Germinal center (tissue), 1 donor: ENCODE measurements at places on chromosomes 12 and 14.

- no peak for DNase-seq
These were observed 214.3 kb upstream of the PDE3A start for GRCh38 chr12:20154052-20154451.

DNA sequence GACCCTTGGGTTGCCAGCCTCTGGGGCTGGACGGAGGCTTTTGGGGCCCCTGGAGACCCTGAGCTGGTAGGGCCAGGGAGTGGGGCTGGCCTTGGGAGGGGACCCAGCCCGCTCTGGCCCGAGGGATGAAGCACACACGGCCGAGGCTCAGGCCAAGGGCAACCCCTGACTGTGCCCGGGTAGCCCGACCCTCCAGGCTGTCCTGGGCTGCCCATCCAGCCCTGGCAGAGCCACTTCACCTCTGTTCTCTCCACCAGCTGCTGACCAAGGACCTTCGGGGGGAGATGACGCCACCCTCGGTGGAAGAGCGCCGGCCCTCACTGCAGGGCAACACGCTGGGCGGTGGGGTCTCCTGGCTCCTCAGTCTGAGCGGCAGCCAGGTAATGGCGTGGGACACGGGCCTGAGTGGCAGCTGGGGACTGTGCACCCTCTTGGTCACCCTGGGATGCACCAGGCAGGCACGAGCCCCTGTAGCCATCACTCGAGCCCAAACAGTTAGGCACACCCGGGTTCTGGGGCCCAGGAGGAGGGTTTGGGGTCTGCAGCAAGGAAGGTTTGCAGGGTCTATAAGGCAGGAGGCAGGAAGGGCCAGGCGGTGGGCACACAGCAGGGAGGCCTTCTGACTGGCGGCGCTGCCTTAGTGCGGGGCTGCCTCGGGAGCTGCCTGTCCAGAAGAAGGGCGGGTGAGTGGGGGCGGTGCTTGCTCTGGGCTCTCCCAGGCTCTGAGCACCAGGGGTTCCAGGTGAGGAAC lies 19.7 kb downstream of the ASPG start:
- DNase-seq = no peak

- DNase-seq = no peak
These were observed 24.6 kb downstream of the EXOC5 start for GRCh38 chr14:57244106-57244505.

GRCh38 chr12:1619587-1619986 lies 9.4 kb upstream of the WNT5B start:
- DNase-seq = no peak

DNA sequence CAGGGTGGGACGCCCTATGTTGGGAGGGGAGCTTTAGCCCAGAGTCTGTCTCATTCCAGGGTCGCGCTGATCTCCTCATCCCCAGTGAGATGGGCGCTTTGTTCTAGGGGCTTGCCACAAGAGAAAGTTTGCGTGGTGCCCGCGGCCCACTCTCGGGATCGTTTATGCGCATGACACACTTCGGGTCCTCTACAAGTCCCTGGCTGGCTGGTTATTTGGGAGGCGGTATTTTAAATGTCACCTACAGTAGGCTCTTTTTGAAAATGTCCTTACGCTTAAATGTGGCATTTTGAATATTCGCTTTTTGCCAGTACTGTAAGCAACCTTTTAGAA lies 541 bp downstream of the GOLT1B start:
- peak; percentile 14 for DNase-seq

- DNase-seq = peak; percentile 64
These were observed 48.8 kb downstream of the LRCOL1 start for GRCh38 chr12:132561427-132562156.

- peak; percentile 64 for DNase-seq
These were observed 120.1 kb upstream of the MAX start for GRCh38 chr14:65222440-65222858.

GRCh38 chr14:22319526-22320361 lies 269.3 kb downstream of the DAD1 start:
- DNase-seq = peak; percentile 25

DNA sequence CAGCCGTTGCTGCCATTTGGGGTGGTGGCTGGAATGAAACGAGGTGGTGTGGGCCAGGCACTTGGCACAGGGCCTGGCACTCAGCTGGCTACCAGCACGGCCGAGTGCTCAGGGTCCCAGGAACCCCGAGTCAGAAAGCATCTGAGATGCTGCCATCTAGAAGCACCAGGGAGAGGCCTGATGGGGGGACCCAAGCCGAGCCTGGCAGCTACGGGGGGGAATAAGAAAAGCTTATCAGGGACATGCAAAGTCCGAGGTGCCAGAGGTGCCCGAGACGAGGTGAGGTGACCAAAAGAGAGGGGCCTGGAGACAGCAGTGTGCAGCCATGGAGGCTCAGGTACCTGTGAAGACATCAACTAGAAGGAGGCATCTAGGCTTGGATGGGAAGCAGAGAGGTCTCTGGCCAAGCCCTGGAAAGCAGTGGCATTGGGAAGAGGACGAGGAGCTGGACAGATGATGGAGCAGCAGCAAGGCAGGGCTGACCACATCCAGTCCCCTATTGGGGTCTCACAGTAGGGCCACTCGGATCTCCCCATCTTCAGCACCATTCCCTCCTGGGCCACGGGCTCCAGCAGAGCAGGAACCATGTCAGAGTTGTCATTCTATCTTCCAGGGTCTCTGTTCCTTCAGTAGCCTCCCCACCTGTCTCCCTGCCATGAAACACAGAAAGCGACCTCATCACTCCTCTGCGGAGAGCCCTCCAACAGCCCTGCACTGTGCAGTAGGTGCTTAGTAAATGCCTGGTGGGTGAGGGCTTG lies 59.3 kb upstream of the DIO3 start:
- DNase-seq = no peak

DNA sequence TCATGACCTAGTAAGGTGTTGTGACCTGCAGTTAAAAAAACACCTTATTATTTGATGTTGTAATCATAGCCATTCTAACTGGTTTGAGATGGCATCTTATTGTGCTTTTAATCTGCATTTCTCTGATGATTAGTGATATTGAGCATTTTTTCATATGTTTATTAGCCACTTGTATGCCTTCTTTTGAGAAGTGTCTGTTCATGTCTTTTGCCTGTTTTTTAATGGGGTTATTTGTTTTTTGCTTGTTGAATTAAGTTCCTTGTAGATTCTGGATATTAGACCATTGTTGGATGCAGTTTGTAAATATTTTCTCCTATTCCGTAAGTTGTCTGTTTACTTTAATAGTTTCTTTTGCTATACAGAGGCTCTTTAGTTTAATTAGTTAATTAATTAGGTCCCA lies 41.0 kb downstream of the PRORP start:
- no peak for DNase-seq

DNA sequence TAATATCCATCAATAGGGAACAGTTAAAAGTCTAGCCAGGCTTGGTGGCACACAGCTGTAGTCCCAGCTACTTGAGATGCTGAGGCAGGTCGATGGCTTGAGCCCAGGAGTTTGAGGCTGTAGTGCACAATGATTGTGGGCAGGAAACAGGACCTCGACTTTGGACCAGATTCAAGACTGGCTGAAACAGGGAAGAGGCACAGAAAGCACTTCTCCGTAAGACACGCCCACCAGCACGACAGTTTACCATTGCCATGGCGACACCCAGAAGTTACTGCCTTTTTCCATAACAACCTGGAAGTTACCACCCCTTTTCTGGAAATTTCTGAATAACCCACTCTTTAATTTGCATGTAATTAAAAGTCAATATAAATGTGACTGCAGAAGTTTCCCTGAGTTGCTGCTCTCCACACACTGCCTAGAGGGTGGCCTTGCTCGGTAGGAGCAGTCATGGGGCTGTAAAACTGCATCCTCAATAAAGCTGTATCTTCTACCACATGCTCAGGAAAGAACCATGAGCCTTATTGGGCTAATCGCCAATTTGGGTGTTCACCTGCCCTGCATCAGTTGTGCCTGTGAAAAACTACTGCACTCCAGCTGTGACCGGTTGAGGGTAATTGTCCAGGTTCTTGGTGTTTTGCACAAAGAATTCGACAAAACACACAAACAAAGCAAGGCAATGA lies 4.6 kb upstream of the LRRC23 start:
- DNase-seq = no peak

DNA sequence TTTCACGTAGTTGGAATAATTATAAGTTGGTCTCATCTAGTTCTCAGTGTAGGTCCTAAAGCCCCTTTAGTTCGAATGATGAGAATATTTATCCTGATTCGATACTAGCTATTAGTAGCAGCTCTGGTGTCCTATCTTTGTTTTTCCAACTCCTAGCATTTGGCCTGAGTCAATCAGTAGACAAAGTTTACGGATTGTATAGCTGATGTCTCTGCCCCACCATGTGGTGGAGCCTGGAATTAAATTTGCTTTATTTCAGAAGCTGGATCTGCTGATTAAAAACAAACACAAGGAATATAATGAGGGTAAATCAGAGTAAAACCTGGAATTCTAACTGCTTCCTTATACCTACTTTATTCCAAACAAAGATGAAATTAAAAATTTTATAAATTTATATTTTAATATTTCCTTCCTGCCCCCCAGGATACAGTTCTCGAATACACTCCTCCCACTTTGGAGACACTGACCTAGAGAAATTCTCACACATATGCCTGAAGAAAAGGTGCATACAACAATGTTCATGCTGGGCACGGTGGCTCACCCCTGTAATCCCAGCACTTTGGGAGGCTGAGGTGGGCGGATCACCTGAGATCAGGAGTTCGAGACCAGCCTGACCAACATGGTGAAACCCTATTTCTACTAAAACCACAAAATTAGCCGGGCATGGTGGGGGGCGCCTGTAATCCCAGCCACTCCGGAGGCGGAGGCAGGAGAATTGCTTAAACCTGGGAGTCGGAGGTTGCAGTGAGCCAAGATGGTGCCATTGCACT lies 7.6 kb upstream of the BRMS1L start:
- peak; percentile 45 for DNase-seq

DNA sequence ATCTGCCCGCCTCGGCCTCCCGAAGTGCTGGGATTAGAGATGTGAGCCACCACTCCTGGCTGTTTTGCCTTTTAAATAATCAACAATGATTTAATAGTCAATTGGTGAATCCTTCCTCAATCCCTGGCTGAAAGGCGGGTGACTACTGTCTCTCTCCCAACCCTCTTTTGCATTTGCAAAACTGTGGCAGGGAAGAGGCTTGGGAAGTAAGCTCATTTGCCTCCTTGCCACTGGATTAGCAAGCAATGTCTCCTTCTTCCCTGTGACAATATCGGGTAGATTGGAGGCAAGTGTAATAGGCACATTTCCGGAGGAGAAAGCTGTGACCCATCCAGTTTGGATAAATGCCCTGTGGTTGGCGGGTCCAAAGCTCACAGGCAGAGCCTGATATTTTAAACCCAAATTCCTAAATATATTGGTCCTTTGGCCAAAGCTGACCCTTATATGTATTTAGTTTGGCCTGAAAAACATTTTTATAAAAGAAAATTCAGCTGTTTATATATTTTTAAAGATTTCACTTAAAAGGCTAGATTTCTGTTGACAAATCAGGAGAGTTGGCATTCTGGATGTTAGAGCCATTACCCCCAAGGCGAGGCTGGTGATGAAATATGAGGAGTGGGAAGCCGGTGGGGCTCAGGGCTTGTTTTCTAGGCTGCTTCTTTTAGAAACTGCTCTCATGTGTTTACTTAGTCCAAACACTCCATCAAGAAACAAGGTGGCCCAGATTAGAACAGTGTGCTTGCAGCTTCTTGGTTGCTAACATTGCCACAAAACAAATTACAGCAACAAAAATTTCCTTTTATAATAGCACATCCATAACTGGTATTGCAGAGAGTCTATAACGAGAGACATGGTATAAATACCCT lies 646.9 kb upstream of the TMEM132C start:
- DNase-seq = no peak

- DNase-seq = no peak
These were observed 4.0 kb downstream of the EGLN3 start for GRCh38 chr14:33946679-33947476.

DNA sequence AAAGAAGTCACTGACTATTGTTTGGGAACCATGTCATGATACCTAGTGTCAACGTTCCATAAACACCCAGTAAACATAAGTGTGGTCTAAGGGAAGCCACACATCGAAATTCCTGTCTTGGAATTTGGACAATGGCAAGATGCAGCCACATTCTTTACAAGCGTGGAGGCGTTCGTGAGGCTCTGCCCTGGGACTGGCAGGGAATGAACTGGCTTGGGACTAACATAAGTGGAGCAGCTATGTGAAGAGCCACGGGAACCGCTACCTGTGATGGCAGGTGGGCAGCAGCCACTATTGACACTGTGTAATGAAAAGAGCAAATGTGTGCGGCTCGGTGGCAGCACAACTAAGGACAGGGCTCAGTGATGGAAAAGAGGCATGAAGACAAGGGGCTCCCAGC lies 10.0 kb upstream of the NRIP2 start:
- no peak for DNase-seq

DNA sequence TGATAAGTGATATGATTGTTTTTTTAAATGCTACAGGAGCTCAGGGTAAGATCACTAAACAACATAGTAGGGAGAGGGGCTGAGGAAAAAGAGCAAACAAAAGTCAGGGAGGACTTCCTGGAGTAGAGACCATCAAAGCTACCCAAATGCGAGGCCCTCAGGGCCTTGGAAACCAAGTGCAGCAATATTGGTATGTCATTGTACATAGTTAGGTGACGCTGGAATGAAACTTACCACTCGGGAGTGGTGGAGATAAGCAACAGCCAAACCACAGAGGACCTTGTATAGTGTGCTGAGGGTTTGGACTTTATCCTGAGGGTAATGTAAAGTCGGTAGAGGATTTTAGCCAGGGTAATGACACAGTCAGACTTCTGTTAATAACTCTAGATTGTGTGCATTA lies 13.8 kb downstream of the KITLG start:
- DNase-seq = no peak

DNA sequence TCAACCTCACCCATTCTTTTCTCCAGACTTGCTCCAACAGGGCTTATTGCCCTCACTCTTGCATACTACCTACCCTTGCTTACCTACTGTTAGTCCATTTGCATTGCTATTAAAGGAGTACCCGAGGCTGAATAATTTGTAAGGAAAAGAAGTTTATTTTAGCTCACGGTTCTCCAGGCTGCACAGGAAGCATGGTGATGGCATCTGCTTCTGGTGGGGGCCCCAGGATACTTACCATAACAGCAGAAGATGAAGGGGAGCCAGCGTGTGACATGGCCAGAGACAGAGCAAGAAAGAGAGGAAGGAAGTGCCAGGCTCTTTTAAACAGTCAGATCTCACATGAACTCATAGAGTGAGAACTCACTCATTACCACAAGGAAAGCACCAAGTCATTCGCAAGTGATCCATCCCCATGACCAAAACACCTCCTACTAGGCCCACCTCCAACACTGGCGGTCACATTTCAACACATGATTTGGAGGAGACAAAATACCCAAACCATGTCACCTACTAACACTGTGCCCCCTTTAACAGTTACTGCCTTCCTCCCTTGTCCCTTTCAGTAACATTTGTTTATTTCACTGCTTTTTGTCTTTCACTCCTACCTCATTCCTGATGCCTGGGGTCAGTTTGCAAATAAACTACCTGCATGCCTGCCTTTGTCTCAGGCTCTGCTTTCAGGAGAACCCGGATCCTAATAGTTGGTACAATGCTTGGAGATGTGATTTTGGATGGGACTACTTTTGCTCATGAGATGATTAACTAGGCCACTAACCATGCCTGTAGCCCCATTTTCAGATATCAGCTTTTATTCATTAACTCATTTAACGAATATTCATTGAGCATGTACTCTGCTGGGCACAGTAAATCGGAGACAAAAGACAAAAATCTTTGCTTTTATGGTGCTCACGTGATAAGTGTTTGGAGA lies 41.6 kb upstream of the CSRP2 start:
- DNase-seq = no peak
